ENCODE measurements at places on chromosomes 7 and 10. TPM values are rescaled to one million over a fixed set of nuclear protein-coding genes. Genes with fewer than 3 reads are reported as not detected.

Gene CNPY1
- total RNA-seq, result not detected

Gene C7orf33
- not detected for total RNA-seq

Gene SLK
- 35.9 TPM for total RNA-seq

Gene RGR
- not detected for total RNA-seq

Gene IFIT1
- total RNA-seq, result 4.8 TPM

Gene FOXI2
- not detected for total RNA-seq

Gene CCL24
- total RNA-seq, result not detected

Gene NRCAM
- total RNA-seq, result 98.8 TPM

Gene CYP26C1
- not detected for total RNA-seq

Gene GNGT1
- not detected for total RNA-seq

Gene FZD8
- total RNA-seq, result 7.0 TPM

Gene UNC5B
- 1.7 TPM for total RNA-seq

Gene SPAG6
- not detected for total RNA-seq

Gene IFIT3
- 5.0 TPM for total RNA-seq

Gene SLC29A4
- total RNA-seq, result 15.9 TPM

Gene H2BK1
- total RNA-seq, result not detected

Gene CFTR
- not detected for total RNA-seq

Gene ASB13
- total RNA-seq, result 22.4 TPM

Gene TLX1
- total RNA-seq, result not detected

Gene LAMB1
- 107 TPM for total RNA-seq

Gene CDC14C
- not detected for total RNA-seq

Gene MKI67
- total RNA-seq, result 70.7 TPM

Gene ACBD7
- total RNA-seq, result 0.71 TPM

Gene MEOX2
- total RNA-seq, result not detected

Gene COL1A2
- not detected for total RNA-seq

Gene SDK1
- total RNA-seq, result 0.72 TPM

Gene IL6
- 1.9 TPM for total RNA-seq

Gene ADAM12
- 4.1 TPM for total RNA-seq

Gene GPNMB
- total RNA-seq, result 3.2 TPM

All from A549 treated with ZK216348 at 1 μM for 4 hours (cell line).